Dorsolateral prefrontal cortex (tissue), 122 donors: ENCODE measurements at places on chromosomes 1 and 21. TPM values are rescaled to one million over a fixed set of nuclear protein-coding genes. Genes with fewer than 3 reads are reported as not detected.

DNA sequence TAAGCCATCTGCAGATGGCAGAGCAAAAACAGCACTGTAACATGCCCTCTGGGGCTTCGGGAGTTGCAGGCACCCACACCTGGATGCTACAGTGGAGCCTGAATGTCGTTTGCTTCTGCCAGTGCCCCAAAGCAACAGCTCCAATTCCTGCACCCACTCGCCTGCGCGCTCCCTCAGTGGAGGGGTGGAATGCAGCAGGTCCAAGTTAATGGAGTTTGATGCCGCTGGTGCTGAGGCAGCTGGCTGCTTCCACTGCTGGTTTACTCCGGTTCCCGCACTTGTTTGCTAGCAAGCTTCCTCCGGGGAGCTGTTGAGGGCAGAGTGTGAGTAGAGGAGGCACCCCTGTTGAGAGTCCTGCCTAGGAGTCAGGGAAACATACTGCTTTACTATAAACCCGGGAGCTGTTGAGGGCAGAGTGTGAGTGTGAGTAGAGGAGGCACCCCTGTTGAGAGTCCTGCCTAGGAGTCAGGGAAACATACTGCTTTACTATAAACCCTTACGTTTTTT lies 584.0 kb upstream of the TMPRSS15 start:
- DNase-seq: no peak

SUSD4 gene
- 72.6 TPM for total RNA-seq

DNA sequence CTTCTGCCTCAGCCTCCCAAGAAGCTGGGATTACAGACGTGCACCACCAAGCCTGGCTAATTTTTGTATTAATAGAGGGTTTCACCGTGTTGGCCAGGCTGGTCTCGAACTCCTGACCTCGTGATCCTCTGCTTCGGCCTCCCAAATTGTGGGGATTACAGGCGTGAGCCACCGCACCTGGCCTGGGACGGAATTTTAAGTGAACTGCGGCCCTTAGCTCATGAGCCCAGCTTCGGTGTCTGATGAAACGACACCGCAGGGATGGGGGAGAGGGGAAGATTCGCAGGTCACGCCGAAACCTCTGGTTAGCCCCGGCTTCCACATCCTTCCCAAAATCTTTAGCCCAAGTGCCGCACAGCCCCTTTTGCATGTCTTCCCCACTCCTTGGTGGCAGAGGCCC lies 39.1 kb downstream of the LRRC3 start:
- no peak for DNase-seq

OR6N1 gene
- not detected for total RNA-seq

GRCh38 chr21:46308431-46308830 lies 15.2 kb downstream of the C21orf58 start:
- no peak for DNase-seq

GRCh38 chr1:63780565-63780964 lies 6.7 kb downstream of the ROR1 start:
- DNase-seq: no peak

- no peak for DNase-seq
Observed at GRCh38 chr1:106937104-106937503, 119.4 kb upstream of the PRMT6 start.
